Stimulated activated CD8-positive, alpha-beta memory T cell treated with anti-CD3 and anti-CD28 coated beads, Interleukin-2, amount 100 ng/mL, for 1 hour (primary cell): ENCODE measurements at places on chromosomes 1 and 21.
A peak's percentile ranks its signal among the peaks of the same experiment; 100 is the strongest.

GRCh38 chr1:214623430-214623829, 20.4 kb downstream of the CENPF start:
- no peak for DNase-seq

GRCh38 chr1:36256558-36257374, 32.5 kb downstream of the THRAP3 start:
- no peak for DNase-seq

DNA sequence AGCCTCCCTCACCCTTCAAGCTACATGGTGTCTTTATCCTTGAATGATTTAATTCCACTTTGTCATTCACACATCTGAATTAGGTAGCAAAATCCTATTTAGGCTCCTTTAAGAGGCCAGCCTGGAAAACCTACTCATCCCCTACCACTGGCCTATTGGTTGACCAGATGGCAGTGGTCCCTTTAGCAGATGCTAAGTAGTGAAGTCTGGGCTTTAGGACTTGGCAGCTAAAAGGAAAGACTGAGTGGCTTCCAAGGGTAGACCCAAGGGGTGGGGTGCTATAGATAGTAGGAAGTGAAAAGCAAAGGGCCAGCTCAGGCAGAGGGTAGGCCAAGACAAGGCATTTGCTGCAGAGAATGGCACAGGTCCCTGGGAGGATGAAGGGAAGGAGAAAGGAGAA, 46.6 kb downstream of the KCNJ6 start:
- no peak for DNase-seq

GRCh38 chr1:13593511-13594131, 10.0 kb downstream of the PDPN start:
- DNase-seq = no peak

GRCh38 chr1:226697151-226697928, 41.7 kb downstream of the ITPKB start:
- DNase-seq = no peak

GRCh38 chr21:45288441-45288841, 746 bp upstream of the POFUT2 start:
- DNase-seq = no peak

DNA sequence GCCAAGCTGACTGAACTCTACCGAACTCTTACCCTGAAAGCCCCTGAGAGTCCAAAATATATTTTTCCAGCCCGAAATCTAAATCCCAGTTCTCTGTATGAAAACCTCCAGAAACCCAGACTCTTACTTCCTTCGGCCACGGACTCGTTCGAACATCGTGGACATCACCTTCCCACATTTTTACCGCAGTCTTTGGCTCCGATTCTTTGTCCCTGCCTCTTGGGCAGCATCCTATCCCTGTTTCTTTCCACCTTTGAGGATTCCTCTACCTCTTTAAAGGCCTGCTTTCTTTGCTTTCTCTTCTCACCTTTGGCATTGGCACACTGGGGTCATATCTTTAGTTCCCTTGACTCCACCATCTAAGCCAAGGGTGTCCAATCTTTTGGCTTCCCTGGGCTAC, 932 bp upstream of the USP24 start:
- no peak for DNase-seq

- no peak for DNase-seq
Measured at GRCh38 chr1:215807911-215808436, 240.9 kb downstream of the KCTD3 start.

GRCh38 chr1:15876357-15877055, 29.0 kb downstream of the SPEN start:
- DNase-seq = no peak

DNA sequence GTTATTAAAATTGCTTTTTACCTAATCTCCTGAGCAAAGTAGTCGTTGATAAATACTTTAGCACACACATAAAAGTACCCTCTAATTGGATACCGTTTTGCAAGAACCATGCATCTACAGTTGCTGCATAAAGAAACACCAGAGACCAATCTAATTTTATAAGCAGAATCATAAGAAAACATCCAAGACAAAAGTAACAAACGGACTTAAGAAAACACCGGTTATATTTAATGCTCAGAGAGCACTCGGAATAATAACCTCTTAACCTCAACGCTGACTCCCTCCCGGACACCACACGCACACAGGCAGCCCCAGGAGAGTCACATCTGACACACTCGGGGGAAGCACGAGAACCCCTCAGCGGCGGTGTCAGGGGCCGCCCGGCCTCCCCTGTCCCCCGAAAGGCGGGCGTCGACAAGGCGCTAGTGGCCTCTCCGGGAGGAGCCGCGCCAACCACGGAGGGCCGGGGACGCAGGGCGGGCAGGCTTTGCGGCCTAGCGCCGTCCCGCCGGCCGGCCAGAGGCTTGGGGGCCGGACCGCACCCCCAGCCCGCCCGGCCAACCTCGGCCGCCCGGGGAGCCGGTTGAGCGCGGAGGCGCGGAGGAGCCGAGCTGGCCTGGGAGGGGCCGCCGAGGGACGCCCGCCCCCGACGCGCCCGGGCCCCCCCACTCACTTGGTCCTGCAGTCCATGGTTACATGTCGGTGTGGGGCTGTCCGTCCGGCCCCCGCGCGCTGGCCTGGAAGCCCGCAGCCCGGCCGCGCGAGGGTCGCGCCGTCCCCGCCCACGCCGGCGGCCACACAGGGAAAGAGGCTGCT, 606 bp downstream of the DENND1B start:
- DNase-seq = peak; percentile 22

DNA sequence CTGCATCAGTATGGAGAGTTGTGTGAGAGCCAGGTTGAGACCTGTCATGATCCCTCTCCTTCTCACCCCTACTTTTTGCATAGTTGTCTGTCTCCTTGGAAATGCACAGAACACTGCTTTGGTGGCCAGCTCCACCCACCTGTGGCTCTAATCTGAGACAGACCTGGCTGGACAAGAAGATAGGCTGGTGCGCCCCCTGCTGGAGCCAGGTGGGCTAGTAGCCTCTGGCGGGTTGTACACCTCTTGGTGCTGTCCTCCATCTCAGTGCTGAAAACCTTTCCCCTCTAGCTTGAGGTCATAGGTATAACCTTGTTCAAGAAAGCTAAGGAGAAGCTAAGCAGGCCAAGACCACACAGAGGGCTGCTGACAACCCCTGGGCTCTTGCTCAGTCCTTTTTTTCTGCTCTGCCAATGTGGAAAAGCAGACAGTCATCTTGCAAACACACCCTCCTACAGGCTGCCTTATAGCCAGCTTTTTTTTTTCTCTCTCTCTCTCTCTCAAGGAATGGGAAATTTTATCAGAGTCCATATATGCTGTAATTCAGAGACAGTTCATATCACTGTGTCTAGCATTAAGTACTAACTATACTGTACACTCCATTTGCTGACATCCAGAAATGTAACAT, 58.8 kb upstream of the SPATA6 start:
- no peak for DNase-seq

- DNase-seq = no peak
Measured at GRCh38 chr1:159868766-159869165, 6.3 kb upstream of the VSIG8 start.

DNA sequence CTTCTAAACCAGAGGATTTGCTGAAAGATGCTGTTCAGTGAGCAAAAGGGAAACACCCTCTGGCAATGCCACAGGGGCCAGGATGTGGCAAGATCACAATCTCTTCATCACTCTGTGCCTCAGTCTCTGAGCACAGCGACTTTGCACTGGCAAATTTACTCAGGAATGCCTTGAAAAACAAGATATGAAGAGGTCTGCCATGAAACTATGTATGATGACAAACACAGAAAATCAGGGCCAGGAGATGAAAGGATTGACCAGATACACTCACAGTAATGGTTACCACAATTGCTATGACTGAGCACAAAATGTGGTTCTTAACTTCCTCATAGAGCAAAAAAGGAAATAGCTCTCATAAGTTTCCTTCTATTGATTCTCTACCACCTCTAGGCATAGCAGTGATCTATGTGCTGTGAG, 5.8 kb downstream of the TTC13 start:
- DNase-seq = peak; percentile 14
